Activated CD8-positive, alpha-beta T cell treated with anti-CD3 and anti-CD28 coated beads for 36 hours (primary cell): ENCODE measurements at places on chromosomes 5 and 9. TPM values are rescaled to one million over a fixed set of nuclear protein-coding genes. Genes with fewer than 3 reads are reported as not detected.

The PPP1R26 gene
- total RNA-seq = 0.58 TPM

The AGXT2 gene
- total RNA-seq = not detected

The SLC36A3 gene
- total RNA-seq = not detected

The MARCHF11 gene
- total RNA-seq = not detected

The IQGAP2 gene
- total RNA-seq = 37.7 TPM

The FOXD4 gene
- total RNA-seq = not detected

The EIF4E1B gene
- not detected for total RNA-seq

The PLEKHG4B gene
- not detected for total RNA-seq

The CDK9 gene
- 86.2 TPM for total RNA-seq

The KCNV2 gene
- total RNA-seq = not detected

The SPINK6 gene
- total RNA-seq = not detected

The CRHBP gene
- total RNA-seq = not detected

The C1QTNF2 gene
- total RNA-seq = not detected

The MRPL22 gene
- total RNA-seq = 80.4 TPM

The PCDHGC5 gene
- total RNA-seq = not detected

The MEIKIN gene
- total RNA-seq = not detected

The CARD9 gene
- total RNA-seq = 7.1 TPM

The PCDHGA12 gene
- total RNA-seq = not detected

The CHSY3 gene
- not detected for total RNA-seq
